Activated CD4-positive, alpha-beta memory T cell treated with anti-CD3 and anti-CD28 coated beads, Interleukin-2, amount 10 ng/mL, durations not matched to agents 7 days and 5 days (primary cell): ENCODE measurements at places on chromosomes 7 and 10. TPM values are rescaled to one million over a fixed set of nuclear protein-coding genes. Genes with fewer than 3 reads are reported as not detected.

- peak overlapping the region; percentile 67 for H3K4me3 ChIP-seq
- H3K27ac ChIP-seq, result no peak overlapping the region
- H3K4me1 ChIP-seq, result peaks cover 63% of the 10 kb centered on the region
- DNase-seq, result peak; percentile 69
- H3K36me3 ChIP-seq, result no peaks in the 10 kb centered on the region
- H3K27me3 ChIP-seq, result no peaks in the 10 kb centered on the region
These were observed 20.9 kb upstream of the KLF6 start for GRCh38 chr10:3805791-3806461.

DNA sequence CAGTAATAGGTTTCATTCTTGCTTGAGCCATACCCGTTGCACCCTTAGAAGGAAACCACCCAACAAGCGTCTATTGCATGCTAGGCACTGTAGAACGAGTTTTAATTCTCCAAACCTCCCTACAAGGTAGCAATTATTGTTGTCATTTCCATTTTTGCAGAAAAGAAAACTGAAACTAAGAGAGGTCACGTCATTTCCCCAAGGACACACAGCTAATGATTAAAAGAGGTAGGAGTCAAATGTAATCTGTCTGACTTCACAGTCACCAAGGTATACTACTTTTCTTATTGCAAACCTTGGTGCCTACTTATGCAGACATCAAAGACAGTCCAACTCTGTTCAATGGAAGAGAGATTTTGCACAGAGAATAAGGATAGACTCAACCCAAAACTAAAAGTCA lies 49.1 kb upstream of the C1QL3 start:
- peaks cover 12% of the 10 kb centered on the region for H3K4me1 ChIP-seq
- H3K27ac ChIP-seq, result peak overlapping the region; percentile 1
- DNase-seq, result no peak
- peak overlapping the region; percentile 44 for H3K4me3 ChIP-seq
- peaks cover 6% of the 10 kb centered on the region for H3K27me3 ChIP-seq

GRCh38 chr7:33539659-33540400 lies 365.5 kb upstream of the BMPER start:
- no peaks in the 10 kb centered on the region for H3K4me1 ChIP-seq
- DNase-seq, result no peak
- H3K27me3 ChIP-seq, result no peaks in the 10 kb centered on the region
- no peak overlapping the region for H3K4me3 ChIP-seq
- no peak overlapping the region for H3K27ac ChIP-seq
- no peaks in the 10 kb centered on the region for H3K36me3 ChIP-seq

DNA sequence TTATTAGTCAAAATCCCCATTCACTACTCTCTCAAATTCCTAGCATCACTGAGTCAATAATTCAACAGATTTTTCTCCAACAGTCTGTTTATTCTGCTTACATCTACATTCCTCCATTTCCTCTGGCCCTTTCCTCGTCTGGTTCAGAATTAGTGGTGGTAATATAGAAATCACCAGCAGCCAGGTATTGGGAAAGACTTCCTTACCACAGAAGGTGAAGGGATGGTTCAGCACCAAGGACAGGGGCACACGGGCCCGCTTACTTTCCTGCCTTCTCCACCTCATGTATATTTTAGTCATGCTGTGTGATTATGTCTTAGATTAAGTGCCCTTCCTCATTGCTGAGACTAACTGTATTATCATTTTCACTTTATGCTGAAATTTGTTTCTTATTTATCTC lies 70.4 kb upstream of the APBB1IP start:
- no peak overlapping the region for H3K4me3 ChIP-seq
- no peaks in the 10 kb centered on the region for H3K4me1 ChIP-seq
- DNase-seq, result peak; percentile 31

DNA sequence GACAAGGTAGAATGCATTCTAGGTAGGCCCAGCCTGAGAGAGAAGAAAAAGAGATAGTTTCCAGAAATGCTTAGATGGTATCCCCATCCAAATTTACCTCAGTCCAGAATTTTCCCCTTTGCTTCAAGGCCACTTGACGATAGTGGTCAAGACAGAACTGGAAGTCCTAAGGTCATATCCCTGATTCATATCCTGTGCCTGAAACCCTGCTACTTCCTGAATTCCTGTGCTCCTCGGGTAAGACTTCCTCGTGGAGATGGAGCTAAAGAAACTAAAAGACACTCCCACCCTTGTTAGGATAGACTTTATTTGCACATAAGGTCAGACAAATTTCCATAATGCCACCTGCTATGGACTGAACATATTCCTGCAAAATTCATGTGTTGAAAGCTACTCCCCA lies 175.9 kb downstream of the EVX1 start:
- no peak overlapping the region for H3K4me3 ChIP-seq
- H3K36me3 ChIP-seq, result no peaks in the 10 kb centered on the region
- H3K4me1 ChIP-seq, result no peaks in the 10 kb centered on the region
- H3K27ac ChIP-seq, result no peak overlapping the region

SFTPA1 gene
- not detected for total RNA-seq

DNA sequence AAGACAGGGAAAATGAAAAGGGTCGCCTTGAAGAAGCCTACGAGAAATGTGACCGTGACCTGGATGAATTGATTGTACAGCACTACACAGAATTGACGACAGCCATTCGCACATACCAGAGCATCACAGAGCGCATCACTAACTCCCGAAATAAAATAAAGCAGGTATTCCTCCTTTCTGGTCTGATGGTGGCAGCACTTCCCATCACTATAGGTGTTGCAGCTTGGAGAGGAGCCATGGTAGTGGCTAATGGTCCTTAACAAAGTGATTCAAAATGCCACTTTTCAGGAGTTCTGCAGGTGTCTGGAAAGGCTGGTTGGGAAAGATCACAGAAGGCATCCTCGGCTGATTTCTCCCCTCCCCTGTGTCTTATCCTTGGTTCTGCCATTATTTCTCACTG lies 22.1 kb downstream of the EXOC4 start:
- peaks cover 35% of the 10 kb centered on the region for H3K36me3 ChIP-seq
- no peaks in the 10 kb centered on the region for H3K4me1 ChIP-seq
- DNase-seq, result no peak
- no peaks in the 10 kb centered on the region for H3K27me3 ChIP-seq
- no peak overlapping the region for H3K4me3 ChIP-seq
- H3K27ac ChIP-seq, result no peak overlapping the region

NEUROD6 gene
- total RNA-seq, result not detected

HOXA3 gene
- not detected for total RNA-seq

GRCh38 chr10:48252354-48252650 lies 22.2 kb downstream of the FRMPD2 start:
- H3K4me1 ChIP-seq, result no peaks in the 10 kb centered on the region
- H3K27me3 ChIP-seq, result peaks cover 3% of the 10 kb centered on the region

DNA sequence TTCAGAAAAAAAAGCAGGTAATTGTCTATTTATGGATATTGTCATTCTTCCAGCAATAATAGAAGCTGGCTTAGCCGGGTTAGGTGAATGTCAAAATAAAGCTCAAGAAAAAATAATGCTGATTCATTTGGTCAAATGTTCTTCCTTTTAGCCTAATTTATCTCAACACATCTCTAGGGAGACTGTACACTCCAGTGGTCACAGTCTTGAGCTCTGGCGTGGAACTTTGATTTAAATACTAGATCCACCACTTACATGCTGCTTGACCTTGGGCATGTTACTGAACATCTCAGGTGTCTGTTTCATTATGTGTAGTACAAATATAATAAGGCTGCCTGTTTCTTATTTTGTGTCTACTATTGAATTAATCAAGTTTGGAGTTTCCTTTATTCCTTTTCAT lies 22.0 kb downstream of the PRTFDC1 start:
- peaks cover 2% of the 10 kb centered on the region for H3K4me1 ChIP-seq
- H3K4me3 ChIP-seq, result no peak overlapping the region
- no peaks in the 10 kb centered on the region for H3K36me3 ChIP-seq
- H3K27me3 ChIP-seq, result no peaks in the 10 kb centered on the region
- no peak overlapping the region for H3K27ac ChIP-seq

KCNMA1 gene
- 0.38 TPM for total RNA-seq

DNA sequence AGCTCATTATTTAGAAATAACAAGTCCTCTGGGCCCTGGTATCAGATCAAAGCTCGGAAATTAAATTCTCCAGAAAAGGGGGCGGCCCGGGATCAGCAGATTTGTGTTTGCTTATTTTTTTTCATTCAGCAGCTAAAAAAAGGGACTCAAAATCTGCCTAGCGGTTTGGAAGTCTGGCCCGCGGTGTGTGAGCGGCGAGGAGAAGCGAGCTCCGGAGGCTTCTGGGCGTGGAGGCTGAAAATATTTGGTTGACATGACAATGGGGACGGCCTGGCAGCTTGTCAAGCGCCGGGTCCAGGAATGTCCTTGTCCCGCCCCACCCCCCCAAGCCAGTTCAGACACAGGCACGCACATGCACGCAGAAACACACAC lies 43.4 kb downstream of the FOXL3 start:
- peaks cover 6% of the 10 kb centered on the region for H3K4me1 ChIP-seq
- peaks cover 5% of the 10 kb centered on the region for H3K27me3 ChIP-seq
- DNase-seq, result no peak
- no peak overlapping the region for H3K4me3 ChIP-seq

HOXA5 gene
- total RNA-seq, result not detected

DNA sequence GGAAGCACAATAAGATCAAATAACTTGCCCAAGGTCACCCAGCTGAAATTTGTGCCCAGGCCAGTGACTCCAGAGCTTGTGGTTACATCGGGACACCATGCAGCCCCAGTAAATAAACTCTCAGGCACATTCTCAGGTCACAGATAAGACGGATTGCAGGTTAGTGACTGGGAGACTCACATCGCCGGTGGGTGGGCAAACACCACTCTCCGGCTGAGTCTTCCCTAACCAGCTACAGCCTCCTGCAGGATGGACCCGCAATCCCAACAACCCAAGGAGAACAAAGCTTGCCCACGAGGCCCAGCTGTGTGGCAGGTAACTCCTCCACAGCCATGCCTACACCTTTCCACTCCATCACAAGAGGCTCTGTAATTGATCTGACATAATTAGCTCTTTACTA lies 81.7 kb upstream of the EFCAB10 start:
- no peak for DNase-seq
- H3K4me3 ChIP-seq, result no peak overlapping the region
- H3K27ac ChIP-seq, result no peak overlapping the region
- H3K4me1 ChIP-seq, result peaks cover 1% of the 10 kb centered on the region
- peaks cover 53% of the 10 kb centered on the region for H3K36me3 ChIP-seq
- no peaks in the 10 kb centered on the region for H3K27me3 ChIP-seq

GRCh38 chr10:126163506-126163905 lies 224.8 kb downstream of the ADAM12 start:
- DNase-seq, result no peak
- no peaks in the 10 kb centered on the region for H3K36me3 ChIP-seq
- no peak overlapping the region for H3K4me3 ChIP-seq
- H3K27ac ChIP-seq, result no peak overlapping the region
- no peaks in the 10 kb centered on the region for H3K27me3 ChIP-seq

MAT1A gene
- not detected for total RNA-seq

- no peak overlapping the region for H3K4me3 ChIP-seq
- peaks cover 19% of the 10 kb centered on the region for H3K27me3 ChIP-seq
- H3K27ac ChIP-seq, result no peak overlapping the region
- DNase-seq, result no peak
- H3K36me3 ChIP-seq, result peaks cover 4% of the 10 kb centered on the region
These were observed 78.0 kb downstream of the MALSU1 start for GRCh38 chr7:23377134-23377533.

TDRD1 gene
- 0.40 TPM for total RNA-seq

- no peak for DNase-seq
- H3K36me3 ChIP-seq, result peaks cover 13% of the 10 kb centered on the region
- no peaks in the 10 kb centered on the region for H3K4me1 ChIP-seq
- H3K27ac ChIP-seq, result no peak overlapping the region
- H3K4me3 ChIP-seq, result no peak overlapping the region
- no peaks in the 10 kb centered on the region for H3K27me3 ChIP-seq
These were observed 37.4 kb downstream of the AVL9 start for GRCh38 chr7:32532716-32533115.

BICC1 gene
- total RNA-seq, result 0.08 TPM

- no peak within 1 kb of the TSS for H3K27ac ChIP-seq
- DNase-seq, result no peak
- peaks cover 73% of the 10 kb centered on the region for H3K27me3 ChIP-seq
- no peaks in the 10 kb centered on the region for H3K36me3 ChIP-seq
These were observed at the start of gene SMARCD3 for GRCh38 chr7:151248346-151249033. Gene SMARCD3, minus strand, starts transcription at chr7:151248694. Its CDS starts 132 bp downstream, at chr7:151248562.

PHYHIPL gene
- total RNA-seq, result not detected

DNA sequence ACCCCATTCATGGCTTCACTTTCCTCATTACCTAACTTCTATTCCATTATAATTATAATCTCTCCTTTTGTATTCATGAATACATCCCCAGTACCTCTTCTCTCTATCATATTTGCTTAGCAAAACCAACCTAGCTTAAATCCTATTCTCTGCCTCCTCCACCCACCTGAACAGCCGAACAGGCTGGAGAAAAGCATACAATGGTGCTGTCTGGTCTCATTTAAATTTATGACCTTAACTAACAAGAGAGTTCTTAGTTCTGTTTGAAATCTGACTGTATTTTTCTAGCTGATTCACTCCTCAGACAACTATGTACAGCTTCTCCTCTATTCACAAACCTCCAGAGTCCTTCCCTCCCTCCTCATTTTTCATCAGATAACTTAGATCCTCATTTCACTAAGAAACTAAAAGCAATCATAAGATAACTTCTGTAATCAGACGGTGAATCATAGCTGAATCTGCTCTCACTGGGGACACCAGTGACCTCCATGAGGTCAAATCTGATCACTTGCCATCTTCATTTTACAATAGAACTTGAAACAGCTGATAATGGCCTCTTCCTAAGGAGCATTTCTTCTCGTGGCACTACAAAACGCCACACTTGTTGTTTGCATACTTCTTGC lies 233.9 kb upstream of the AOAH start:
- peaks cover 7% of the 10 kb centered on the region for H3K4me1 ChIP-seq
- no peak overlapping the region for H3K4me3 ChIP-seq
- no peak for DNase-seq
- H3K36me3 ChIP-seq, result peaks cover 37% of the 10 kb centered on the region
- H3K27ac ChIP-seq, result no peak overlapping the region
- no peaks in the 10 kb centered on the region for H3K27me3 ChIP-seq

NAT16 gene
- total RNA-seq, result not detected

GRCh38 chr10:12945690-12946359 lies 55.7 kb downstream of the CCDC3 start:
- DNase-seq, result no peak
- no peaks in the 10 kb centered on the region for H3K4me1 ChIP-seq
- H3K27me3 ChIP-seq, result no peaks in the 10 kb centered on the region
- no peak overlapping the region for H3K27ac ChIP-seq
- H3K4me3 ChIP-seq, result no peak overlapping the region

DNA sequence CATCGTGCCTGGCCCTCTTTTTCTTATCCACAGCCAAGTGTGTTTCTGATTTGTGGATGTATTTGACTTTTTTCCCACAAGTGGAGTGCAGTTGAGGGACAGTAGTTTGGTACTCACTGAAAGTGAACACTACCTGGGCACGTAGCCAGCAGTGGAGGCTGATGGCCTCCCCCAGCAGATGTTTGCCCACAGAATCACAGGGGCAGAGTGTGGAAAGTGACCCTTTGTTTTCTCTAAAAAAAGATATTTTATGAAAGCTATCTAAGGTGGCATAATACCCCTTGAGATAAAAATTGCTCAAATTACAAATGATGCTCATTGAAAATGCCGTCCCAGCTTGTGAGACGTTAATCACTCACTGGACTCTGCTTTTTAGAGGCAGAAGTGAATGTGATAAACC lies 29.1 kb downstream of the WDR37 start:
- peaks cover 6% of the 10 kb centered on the region for H3K4me1 ChIP-seq
- no peak overlapping the region for H3K4me3 ChIP-seq
- H3K27ac ChIP-seq, result no peak overlapping the region
- peaks cover 81% of the 10 kb centered on the region for H3K36me3 ChIP-seq
